NCI-H460 (cell line): ENCODE measurements at places on chromosomes 3 and 15.
A peak's percentile ranks its signal among the peaks of the same experiment; 100 is the strongest.

- no peak for DNase-seq
Measured at GRCh38 chr3:160804762-160805161, 48.7 kb downstream of the PPM1L start.

DNA sequence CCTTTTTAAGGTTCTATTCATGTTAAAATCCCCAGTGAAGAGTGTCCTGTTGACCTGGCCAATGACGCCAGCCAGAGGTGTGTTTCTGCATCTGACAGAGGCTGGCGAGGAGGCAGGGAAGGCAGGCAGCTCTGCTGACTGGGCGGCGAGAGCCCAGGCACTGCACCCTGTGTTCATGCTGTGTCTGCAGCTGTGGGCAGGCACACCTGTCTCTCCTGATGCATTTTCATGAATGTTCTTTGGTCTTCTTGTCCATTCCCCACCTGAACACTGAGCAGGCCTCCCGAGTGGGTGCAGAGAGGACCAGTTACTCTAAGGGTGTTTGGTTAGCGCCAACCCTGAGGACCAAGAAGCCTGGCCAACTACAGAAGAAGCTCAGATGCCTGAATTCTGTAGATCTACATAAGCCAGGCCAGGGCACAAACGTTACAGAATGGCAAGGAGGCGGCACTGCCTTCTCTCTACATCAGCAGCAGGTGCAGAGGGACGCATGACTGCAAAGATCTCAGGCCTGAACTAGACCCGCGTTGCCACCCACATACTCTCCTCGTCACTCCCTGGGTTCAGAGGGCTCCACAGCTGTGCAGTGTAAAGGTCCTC, 233.7 kb downstream of the OCA2 start:
- no peak for DNase-seq

DNA sequence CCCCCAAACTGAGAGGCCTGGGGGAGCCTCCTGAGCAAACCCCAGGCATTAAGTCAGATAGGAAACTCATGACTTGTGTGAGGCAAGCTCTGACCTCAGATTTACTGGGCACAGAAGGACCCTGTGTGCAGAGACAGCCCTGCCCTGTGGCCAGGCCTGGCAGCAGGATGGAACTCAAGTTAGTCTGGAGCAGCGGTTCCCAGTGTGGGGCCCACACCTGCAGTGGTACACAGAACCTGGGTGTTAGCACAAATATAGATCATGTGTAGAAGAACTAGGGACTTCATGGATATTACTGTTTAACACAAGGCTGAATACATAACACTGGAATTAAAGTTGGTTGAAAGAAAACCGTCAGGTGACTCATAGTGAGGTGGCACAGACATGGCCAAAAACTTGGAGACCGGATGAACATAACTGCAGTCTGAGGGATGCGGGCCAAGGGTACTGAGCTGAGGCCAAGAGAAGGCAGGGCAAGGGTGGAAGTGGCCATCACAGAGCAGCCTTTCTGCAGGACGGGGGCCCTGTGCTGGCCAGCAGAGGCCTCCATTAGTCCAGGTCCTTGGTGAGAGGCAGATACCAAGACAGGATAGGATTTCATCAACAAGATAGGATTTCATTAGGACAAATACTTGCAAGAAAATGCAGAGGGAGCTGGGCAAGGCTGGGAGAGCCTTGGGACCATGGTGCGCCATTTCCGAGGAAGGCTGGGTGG, 40.9 kb downstream of the IRAK2 start:
- DNase-seq: peak; percentile 36

DNA sequence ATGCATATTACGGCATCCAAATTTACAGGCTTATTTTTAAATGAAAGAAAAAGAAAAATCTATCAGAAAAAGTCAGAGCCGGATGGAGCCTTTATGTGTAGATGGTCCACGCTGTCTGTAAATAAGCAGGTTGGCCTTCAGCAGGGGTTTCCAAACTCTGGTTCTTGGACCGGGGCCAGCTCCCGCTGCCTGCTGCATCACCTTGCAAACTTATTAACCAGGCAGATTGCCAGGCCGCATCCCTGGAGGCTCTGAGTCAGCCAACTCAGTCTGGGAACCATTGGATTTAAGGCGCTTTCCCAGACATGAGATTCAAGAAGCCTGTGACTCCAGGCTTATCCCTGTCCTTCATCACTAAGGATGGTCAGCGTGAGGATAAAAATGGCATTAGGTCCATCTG, 212.4 kb downstream of the OPA1 start:
- DNase-seq: no peak

DNA sequence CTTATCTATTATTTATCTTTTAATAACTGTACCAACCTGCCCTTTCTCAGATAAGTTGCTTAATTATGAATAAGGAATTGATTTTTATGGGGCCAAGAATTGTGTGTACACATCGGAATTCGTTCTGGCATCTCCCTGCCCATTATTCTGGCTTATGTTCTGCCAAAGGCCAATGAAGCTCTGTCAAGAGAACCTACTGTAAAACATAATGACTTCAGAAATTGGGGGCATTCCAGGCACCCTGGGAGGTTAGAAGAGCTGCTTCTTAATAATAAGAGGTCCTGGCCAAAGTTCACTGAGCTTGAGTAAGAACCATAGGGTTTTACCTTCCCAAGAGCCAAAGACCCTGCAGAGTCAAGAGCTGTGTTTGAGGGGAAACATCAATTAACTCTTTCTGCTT, 261.7 kb downstream of the SLC9A9 start:
- DNase-seq: no peak

DNA sequence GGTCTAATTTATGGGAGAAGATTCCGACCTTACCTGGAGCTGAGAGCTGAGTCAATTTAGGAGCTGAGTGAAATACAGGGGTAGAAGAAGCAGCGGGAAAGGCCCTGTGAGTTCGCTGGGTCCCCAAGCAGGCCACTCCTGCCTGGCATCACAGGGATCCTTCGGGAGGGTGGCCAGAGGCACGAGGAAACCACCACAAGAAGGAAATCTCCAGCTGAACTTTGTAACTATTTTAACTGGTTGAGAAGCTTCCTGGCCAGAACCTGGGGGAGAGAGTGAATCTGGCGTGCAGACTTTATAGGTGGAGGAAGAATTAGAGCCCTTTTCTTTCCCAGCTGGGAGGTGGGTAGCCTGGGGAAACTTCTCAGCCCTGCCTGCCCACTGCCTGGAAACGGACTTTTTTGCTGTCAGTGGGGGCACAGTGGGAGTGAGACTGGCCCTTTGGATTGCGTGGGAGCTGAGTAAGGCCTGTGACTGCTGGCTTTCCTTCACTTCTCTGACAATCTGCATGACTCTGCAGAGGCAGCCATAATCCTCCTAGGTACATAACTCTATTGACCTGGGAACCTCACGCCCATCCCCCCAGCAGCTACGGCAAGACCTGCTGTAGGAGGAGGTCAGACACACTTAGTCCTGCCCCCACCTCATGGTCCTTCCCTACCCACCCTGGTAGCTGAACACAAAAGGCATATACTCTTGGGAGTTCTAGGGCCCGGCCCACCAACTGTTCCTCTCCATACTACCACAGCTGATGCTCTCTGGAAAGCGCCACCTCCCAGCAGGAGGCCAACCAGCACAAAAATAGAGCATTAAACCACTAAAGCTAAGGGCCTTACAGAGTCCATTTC, 340.7 kb downstream of the CNTN3 start:
- no peak for DNase-seq
